HTR-8/SVneo (cell line): ENCODE measurements at places on chromosomes 6 and 20.
A peak's percentile ranks its signal among the peaks of the same experiment; 100 is the strongest.

DNA sequence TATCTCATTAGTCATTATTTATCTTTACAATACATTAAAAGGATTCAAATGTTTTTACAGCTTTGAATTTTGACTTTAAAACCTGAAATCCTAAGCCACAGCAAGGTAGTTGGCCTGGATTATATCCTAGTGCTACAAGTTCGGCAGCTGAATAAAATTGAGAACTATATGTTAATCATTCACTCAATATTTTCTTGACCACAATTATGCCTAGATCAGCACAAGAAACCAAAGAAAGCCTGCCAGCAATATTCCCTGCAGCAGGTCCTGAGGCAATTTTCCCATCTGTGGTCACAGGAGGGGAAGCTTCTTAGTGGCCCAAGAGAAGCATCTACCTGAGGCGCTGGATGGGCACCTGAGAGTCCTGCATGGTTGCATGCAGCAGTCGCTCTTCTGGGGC, 183.5 kb downstream of the GMDS start:
- DNase-seq, result no peak

- DNase-seq, result peak; percentile 95
Measured at GRCh38 chr20:50992733-50993457, 30.0 kb downstream of the KCNG1 start.

DNA sequence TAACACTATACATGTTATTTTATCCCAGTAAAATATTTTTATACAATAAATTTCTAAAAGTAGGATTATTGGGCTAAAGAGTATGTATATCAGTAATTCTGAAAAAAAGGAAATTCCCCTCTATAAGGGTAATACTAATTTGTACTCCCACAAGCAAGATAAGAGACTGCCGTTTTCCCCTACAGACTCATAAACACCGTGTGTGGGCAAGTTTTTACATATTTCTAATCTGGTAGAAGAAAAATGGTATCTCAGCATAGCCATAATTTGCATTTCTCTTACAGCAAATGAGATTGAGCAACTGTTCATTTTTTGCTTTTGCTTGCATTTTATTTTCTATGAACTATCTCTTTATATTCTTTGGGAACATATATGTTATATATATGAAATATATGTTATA, 26.0 kb upstream of the MYMX start:
- no peak for DNase-seq

- DNase-seq, result no peak
Measured at GRCh38 chr20:32365564-32365963, 7.4 kb downstream of the ASXL1 start.

DNA sequence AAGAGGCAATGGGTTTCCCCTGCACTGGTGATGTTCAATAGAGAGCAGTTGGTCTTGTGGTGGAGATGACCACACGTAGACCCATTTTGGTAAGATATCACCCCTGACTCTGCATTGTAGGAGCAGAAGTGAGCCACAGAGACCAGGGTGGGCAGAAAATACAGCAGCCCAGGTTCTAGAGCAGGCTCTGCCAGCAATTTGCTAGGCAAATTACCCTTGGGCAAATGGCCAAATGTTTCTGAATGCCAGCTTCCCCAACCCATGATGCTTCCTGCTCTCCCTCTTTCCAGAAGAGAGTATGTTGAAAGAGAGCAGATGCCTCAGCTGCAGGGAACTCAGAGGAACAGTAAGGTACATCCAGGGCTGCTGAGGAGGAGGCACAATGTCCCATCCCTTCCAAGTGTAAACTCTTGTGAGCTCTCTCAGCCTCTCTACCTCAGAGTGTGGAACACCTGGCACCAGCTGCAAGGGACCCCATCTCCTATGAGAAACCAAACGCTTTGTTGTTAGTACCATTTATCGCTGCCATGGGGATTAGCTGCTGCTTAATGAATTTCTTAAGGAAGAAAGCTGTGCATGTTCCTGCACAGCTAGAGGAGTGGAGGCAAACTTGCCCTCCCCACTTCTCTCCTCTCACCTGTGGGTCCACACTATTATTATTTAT, 317.5 kb upstream of the MOCS1 start:
- DNase-seq, result no peak

GRCh38 chr20:49541733-49542513, 26.0 kb downstream of the PTGIS start:
- DNase-seq, result peak; percentile 92

DNA sequence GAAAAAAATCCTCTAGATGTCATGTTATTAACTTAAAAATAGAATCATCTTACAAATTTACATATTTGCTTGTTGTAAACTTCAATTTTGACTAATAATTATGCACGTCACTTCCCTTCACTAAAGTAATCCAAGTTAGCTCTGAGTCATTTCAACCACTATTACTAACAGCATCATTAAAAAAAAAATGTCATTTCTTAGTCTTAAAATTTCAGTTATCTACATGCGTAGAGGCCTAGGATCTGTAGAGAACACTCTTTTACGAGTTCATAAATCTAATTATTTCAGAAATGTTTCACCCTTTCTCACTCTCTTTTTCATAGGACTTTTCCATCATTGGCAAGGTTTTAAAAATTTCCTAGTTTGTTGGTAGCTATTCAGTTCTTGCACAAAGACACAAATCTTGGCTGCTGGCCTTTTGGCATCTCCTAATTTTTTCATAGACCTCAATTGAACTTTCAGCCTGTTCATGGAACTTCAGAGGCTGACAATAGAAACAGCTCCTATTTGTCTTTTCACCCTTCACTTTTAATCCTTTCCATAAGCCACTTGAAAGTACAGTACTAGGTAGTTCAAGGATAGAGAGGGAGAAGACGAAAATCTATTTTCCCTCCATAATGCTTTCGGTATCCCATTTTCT, 61.5 kb downstream of the OGFRL1 start:
- no peak for DNase-seq

DNA sequence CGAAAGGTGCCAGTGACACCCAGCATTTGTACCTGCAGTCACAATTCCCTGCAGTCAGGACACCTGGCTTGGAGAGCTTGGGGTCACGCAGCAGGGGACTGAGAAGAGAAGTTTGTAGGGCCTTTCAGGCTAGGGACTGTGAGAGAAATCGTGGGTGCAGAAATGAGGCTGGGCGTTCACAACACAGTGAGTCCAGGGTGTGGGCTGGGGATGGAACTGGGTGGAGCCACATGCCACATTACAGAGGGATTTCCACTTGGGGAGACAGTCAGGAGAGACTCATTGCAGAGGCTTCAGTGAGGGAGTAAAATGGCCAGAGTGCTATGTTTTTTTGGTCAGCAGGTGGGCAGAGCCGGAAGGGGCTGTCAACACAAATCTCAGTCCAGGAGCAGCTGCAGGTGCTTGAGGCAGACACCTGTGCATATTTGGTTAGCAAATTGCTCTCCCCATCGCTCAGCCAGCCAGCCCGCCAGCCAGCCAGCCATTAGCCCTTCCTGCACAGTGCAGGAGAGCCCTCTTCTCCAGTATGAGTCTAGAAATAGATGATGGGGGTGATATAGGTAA, 7.4 kb downstream of the ITPR3 start:
- no peak for DNase-seq

DNA sequence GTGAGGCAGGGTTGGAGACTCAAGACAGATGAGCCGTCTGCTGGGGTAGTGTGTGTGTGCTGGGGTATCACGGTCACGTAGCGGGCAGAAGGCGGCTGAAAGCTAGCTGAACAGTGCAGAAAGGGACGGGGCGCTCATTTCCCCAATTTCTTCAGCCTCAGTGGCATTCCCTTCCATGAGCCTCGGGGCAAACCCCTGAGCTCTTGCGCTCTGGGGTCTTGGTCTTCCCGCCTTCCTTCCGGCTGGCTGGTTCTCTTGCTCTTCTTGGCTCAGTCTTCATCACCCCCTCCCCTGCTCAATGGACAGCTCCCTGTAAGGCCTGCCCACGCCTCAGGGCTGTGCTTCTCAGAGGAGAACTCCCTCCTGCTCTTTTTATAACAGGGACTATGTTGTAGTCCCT, 15.5 kb upstream of the TMEM181 start:
- DNase-seq, result no peak

DNA sequence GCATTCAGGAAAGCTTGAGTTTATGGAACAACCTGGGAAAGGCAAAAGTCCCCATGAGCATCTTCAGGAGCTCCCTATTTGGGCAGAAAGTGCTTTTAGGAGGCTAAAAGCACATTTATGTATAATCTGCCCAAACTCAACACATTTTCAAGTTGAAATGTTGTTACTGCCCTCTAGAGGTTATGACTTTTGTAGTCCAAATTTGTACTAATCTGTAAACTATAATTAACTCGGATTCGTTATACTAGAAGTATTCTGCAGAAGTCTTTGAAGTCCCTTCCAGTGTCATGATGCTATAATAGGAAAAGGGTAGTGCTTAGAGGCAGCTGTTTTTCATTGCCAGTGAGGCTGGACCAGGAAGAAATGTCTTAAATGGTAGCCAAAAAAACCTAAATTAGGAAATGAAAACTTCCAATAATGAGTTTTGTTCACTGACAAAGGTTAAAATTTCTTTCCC, 44.8 kb upstream of the EMILIN3 start:
- DNase-seq, result no peak

GRCh38 chr20:39829661-39830060, 859.4 kb downstream of the MAFB start:
- no peak for DNase-seq

DNA sequence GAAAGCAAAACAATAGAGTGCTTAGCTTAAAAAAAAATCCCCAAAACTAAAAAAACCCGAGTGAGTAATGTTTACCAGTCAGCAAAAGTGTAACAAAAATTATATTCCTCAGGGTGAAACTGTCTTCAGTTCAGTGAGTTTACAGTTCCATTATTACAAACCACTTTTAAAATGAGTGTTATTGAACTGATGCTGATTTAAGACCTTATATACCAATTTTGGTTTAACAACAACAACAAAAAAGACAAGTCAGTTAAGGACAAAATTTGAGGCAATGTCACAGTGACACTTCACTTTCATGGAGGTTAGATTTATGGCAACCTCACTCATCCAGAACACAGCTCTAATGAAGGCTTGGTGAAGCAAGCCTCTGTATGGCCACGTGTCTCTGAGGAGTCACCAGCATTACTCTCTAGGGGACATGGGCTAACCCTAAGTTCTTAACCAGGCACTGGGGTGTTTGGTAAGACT, 630.8 kb downstream of the PHF3 start:
- no peak for DNase-seq

DNA sequence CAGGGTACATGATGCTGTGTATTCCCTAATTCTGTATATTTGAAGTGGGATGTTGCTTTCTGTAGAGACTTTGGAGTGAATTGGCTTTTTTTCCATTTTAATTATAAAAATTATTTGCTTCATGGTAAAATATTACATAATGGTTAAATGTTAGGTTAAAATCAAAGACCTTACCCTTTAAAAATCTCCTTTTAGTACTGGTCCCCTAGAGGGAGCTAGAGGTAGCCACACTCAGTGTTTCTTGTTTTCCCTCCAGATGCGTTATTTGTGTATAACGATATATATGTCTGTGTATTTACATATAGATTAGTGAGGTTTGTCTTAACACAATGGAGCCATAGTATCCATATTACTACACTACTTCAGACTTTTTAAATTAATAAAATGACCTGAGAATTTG, 146.7 kb downstream of the PLCB4 start:
- DNase-seq, result no peak

DNA sequence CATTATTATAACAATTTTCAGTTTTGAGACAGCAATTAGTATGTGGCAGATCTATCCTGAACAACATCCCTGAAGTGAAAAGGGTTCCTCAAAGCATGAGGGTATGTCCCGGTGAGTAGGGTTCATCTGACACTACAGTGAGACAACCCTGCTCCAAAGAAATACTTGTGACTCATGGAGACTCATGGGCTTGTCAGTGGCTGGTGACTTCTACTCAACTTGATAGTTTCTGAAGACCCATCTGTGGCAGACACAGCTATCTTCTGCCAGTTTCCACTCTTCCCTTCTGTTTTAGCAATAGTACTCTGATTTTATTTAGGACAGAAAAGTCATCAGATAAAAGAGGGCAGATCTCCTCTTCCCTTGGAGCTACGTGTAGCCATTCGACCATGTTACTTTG, 41.4 kb downstream of the MAP3K7 start:
- no peak for DNase-seq

- DNase-seq, result no peak
Measured at GRCh38 chr6:108633436-108633835, 72.7 kb downstream of the FOXO3 start.

DNA sequence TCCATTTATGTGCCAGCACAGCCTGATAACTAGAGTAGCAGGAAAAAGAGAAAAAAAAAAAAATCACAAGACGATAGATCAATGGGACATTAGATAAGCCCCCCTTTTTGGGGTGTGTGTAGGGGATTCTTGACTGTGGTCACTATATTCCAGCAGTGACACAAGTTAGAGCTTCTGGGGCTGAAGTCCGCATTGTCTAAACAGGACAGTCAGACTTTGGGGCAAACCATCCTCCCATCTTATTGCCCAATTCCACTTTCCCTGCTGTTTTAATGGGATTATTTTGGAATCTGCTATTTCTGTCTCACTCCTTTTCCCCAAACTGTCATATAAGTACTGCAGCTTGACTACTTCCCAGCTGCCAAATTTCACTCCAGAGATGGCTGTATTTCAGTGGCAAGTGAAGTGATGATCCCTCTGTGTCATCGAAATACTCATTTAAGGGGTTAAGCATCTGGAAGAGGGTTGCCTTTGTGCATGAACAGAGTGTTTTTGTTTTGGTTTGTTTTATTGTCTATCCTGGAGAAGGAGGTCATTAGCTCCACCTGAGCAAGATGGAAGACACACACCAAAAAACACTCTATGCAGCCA, 182.5 kb downstream of the ATXN1 start:
- no peak for DNase-seq

DNA sequence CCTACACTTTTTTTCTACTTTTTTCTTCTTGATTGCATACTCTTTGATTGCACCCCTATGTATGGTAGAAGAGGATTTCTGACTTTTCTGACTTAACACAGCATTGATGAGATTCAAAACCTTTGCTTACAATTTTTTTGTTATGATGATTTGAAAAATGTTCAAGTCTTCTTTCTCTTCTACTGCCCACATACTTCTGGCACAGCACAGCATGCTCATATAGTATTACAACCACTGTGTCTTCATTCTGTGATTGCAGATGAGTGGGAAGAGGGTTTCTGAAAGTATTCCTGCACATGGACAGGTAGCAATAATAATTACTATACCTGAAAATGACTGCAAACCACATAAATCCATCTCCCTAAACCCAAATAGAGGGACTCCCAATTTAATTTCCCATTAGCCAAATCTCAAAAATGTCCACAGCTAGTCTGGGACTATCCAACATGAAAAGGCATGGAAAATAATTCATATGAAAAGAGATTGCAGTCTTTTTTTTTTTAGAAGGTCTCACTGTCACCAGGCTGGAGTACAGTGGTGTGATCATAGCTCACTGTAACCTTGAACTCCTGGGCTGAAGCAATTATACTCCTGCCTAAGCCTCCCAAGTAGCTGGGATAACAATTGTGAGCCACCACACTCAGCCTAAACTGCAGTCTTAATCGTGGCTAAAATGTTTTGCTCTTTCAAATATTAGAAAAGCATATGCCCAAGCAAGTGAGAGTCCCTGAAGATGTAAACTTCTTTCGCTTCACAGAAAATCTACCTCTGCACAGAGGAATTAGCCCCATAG, 15.9 kb upstream of the TENT5A start:
- no peak for DNase-seq
